ENCODE measurements at places on chromosomes 2 and 18.

DNA sequence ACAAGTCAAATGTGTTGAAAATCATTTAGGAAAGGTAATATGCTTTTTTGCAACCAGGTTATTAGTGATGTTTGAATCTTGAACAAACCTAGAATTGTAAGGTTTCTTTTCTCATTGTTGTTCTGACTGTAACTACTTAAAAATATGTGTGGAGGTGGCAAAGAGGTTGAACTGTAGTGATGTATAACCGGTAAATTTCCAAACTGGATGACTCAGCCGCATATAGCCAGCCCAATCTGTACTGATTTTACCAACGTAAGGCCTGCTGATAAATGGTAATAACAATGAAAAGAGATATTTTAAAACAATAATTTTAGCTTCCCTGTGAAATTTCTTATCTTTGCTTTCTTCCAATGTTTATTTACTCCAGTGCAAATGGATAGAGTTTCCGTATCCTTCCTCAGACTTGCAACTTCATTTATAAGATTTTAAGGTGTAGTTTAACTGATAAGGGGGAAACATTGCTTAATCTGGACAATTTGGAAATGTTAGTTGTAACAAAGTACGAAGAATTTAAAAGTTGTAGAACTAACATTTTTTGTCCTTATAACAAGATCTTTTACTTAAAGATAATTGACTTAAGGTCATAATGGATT lies 1170.4 kb upstream of the ZEB2 start:
- no peak for DNase-seq

DNA sequence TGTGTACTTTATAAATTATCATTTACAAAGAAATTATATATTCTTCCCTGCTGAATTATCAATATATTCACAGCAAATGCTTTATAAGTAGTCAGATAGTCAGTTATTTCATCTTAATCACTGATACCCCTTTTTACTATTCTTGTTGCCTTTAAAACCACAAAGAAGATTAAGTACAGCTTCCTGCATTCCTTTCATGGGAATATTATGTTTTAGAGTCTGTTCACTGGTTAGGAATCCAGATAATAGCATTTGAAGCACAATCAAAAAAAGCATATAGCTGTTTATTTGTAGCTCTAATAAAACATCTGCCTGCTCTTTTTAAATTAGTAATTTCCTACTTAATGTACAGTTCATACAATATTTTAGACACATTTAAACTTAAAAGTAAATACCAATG lies 508.9 kb downstream of the FBXO15 start:
- no peak for DNase-seq

- DNase-seq = no peak
These were observed 35.3 kb downstream of the SPRED2 start for GRCh38 chr2:65397122-65397521.

DNA sequence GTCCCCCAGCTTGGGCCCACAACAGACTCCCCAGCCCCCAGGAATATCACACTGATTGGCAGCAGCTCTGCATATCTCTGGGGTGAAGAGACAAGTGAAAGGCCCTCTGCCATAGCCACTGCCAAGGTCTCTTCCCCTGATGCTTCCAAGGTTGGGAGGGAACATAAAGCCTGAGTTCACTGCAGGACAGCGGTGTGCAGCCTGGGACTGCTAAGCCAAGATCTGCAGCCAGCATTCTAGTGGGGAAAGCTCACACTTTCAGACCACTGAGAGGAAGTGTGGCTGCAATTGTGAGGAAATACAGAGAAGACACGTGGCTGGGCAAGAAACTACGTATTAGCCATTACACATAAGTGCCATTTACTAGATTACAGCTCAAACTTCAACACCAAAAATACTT lies 100.7 kb downstream of the MAIP1 start:
- DNase-seq = no peak

GRCh38 chr2:32742376-32742775 lies 114.5 kb downstream of the TTC27 start:
- DNase-seq = no peak

GRCh38 chr2:25222477-25223121 lies 54.2 kb upstream of the POMC start:
- no peak for DNase-seq

GRCh38 chr2:74379851-74380789 lies at the start of gene DCTN1:
Gene DCTN1, minus strand, starts transcription at chr2:74380311. Its CDS starts 274 bp downstream, at chr2:74380037.
- peak; percentile 6 for DNase-seq

- no peak for DNase-seq
These were observed 52.6 kb upstream of the KIDINS220 start for GRCh38 chr2:8889978-8890377.

GRCh38 chr2:70094171-70094977 lies 7.1 kb downstream of the PCBP1 start:
- DNase-seq = no peak

DNA sequence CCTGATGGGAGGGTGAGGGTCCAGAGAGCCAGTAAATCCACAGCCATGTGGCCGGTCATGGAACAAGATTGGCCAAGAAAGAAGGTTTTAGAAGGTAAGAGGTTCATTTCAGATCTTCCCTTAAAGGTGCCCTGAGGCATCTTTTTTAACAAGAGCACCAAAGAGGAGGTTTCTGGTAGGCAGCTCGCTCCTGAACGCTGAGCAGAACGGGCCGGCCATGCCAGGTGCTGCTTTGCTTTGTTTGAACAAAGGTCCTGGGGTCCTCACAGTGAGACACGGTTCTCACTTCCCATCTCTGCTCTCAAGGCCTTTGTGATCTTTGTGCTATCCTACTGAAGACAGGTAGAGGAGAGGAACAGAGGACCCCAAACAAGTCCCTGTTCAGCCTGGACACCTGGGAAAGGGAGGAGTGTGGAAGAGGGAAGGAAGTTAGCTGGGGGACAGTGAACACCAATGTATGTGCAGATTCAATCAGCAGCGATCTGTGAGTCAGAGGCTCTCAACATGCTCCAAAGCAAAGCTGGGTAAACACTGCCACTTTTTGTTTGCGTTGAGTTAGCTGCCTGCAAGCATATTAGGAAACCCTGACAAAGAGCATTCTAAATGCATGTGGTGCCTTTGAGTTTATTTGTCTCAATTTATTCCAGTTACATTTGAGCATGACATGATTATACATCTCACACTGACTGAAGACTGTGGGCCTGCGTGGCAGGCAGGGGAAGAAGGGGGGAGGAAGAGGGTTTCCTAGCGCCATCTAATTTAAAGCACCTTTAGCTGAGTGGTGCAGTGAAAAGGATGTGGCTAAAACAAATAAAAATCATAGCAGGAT lies 102.4 kb downstream of the ASB1 start:
- no peak for DNase-seq

GRCh38 chr2:176614930-176615329 lies 345.7 kb downstream of the MTX2 start:
- DNase-seq = no peak

- peak; percentile 53 for DNase-seq
These were observed 27.2 kb upstream of the OTX1 start for GRCh38 chr2:63023444-63023843.

- DNase-seq = peak; percentile 14
These were observed 11.6 kb downstream of the TRPM8 start for GRCh38 chr2:233928594-233929351.

- no peak for DNase-seq
These were observed 63.5 kb upstream of the AGPS start for GRCh38 chr2:177329064-177329463.

GRCh38 chr18:55475916-55476315 lies 112.1 kb downstream of the TCF4 start:
- DNase-seq = no peak

- peak; percentile 55 for DNase-seq
These were observed 165.6 kb downstream of the TMEFF2 start for GRCh38 chr2:192029089-192029488.

DNA sequence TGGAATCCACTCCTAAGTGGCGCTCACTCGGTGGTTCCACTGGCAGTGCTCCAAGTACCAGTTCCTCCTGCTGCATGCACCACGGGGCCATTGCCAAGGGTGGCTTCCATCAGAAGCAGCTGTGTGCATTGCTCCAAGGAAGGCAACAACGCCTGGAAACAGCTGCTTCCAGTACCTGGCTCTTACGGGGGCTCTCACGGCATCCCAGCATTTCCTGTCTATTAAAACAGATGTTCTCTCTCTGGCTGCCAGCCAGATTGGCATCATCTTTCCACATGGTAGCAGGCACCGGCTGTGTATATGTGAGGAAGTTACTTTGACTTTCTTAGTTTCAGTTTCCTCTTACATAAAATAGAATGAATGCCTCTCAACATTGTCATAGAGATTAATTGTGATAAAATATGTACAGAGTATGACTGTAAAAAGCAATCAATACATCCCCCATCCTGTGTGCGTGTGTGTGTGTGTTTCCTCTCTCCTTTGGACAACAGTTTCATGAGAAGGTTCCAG lies 84.9 kb downstream of the CMPK2 start:
- DNase-seq = peak; percentile 82

DNA sequence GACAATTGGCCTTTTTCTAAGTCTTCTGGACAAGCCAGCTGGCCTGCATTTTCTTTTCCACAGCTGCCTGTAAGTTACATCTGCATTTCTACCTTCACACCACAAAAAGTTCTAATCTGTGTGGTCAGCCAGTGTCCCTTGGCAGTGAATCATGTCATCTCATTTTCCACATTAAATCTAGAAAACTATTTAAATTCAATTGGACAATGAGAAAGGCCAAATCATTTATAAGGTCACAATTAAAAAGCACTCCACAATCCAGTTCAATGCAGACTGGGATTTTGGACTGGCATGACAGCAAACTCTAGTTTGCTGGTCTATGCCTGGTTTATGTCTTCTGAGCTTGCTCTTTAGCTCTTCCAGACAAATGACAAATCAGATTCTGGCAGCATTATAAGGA lies 494.2 kb upstream of the SPHKAP start:
- DNase-seq = no peak
